Activated CD4-positive, alpha-beta T cell treated with anti-CD3 and anti-CD28 coated beads, Interleukin-2, amount 10 ng/mL, durations not matched to agents 7 days and 5 days (primary cell): ENCODE measurements at places on chromosomes 1 and 21.

DNA sequence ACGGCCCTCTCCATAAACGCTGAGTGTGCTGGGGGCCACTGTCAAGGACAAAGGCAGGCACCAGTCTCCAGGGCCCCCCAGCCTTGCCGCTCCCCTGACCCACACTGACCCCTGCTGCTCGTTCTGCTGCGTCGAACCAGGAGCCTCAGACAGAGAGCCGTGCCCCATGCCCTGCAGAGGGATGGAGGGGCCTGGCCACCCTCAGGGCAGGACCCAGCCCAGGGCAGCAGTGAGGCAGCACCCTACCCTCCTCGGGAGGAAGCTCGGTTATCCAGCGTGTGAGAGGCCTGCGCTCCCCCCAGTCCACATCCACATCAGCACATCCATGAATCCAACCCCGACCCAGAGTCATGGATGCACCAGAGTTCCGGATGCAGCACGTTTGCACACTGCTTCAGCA is 15.1 kb downstream of the WDR4 start:
- no peak overlapping the region for H3K4me3 ChIP-seq
- H3K27ac ChIP-seq = no peak overlapping the region
- peaks cover 15% of the 10 kb centered on the region for H3K4me1 ChIP-seq
- DNase-seq = no peak
- H3K27me3 ChIP-seq = no peaks in the 10 kb centered on the region
- H3K36me3 ChIP-seq = peaks cover 24% of the 10 kb centered on the region

- H3K36me3 ChIP-seq = peaks cover 26% of the 10 kb centered on the region
- no peaks in the 10 kb centered on the region for H3K27me3 ChIP-seq
- H3K4me3 ChIP-seq = peak overlapping the region; percentile 100
- peak overlapping the region; percentile 100 for H3K27ac ChIP-seq
- no peak for DNase-seq
Measured at GRCh38 chr1:70205071-70205433, 327 bp downstream of the LRRC40 start.

DNA sequence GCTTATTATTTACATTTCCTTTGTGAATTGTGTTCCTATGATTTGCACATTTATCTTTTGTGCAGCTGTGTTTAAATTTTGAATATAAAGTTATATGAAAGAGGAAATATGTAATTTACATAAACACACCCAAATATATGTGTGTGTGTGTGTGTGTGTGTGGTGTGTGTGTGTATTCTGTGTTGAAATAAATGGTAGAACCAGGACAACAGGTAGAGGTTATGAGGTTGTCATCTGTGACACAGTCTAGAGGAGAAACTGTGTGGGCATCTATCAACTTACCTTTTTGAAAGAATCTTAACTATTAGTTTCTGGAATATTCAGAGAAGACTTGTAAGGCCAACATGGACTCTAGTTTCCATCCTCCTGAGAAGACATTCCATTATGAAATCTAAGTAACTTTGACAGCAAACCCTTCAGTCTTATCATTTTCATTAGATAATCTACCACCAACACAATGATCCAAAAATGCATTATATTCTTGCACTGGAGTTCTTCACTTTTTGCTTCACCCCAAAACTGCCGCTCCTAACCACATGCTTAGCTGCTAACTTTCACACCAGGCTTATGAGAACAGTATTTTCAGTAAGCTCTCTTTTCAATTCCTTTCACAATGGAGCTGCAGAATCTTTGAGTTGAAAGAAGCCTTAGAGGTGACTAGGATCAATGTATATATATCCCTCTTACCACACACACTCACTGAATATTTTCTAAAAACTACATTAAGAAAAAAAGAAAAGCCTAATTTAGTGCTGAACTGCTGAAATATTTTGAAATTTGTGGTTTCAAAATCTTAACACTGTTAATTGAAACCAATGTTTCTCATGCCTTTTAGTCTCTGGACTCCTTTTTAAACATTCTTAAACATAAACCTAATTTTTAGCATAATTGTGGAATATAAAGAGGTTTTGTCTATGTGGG is 21.8 kb downstream of the PTPRC start:
- H3K27ac ChIP-seq = peak overlapping the region; percentile 48
- H3K4me1 ChIP-seq = peaks cover 76% of the 10 kb centered on the region
- H3K4me3 ChIP-seq = peak overlapping the region; percentile 31
- peak; percentile 42 for DNase-seq

- H3K4me1 ChIP-seq = peaks cover 15% of the 10 kb centered on the region
- H3K36me3 ChIP-seq = no peaks in the 10 kb centered on the region
- H3K4me3 ChIP-seq = no peak overlapping the region
- no peak overlapping the region for H3K27ac ChIP-seq
- H3K27me3 ChIP-seq = peaks cover 23% of the 10 kb centered on the region
Measured at GRCh38 chr1:175287849-175288248, 95.3 kb upstream of the KIAA0040 start.

GRCh38 chr1:203036135-203036534 is 9.8 kb downstream of the PPFIA4 start:
- H3K27me3 ChIP-seq = no peaks in the 10 kb centered on the region
- H3K4me1 ChIP-seq = peaks cover 1% of the 10 kb centered on the region
- no peak for DNase-seq

GRCh38 chr1:77975386-77975785 is 3.5 kb downstream of the FUBP1 start:
- peak overlapping the region; percentile 69 for H3K4me3 ChIP-seq
- H3K4me1 ChIP-seq = peaks cover 40% of the 10 kb centered on the region
- no peaks in the 10 kb centered on the region for H3K27me3 ChIP-seq
- H3K36me3 ChIP-seq = peaks cover 32% of the 10 kb centered on the region

DNA sequence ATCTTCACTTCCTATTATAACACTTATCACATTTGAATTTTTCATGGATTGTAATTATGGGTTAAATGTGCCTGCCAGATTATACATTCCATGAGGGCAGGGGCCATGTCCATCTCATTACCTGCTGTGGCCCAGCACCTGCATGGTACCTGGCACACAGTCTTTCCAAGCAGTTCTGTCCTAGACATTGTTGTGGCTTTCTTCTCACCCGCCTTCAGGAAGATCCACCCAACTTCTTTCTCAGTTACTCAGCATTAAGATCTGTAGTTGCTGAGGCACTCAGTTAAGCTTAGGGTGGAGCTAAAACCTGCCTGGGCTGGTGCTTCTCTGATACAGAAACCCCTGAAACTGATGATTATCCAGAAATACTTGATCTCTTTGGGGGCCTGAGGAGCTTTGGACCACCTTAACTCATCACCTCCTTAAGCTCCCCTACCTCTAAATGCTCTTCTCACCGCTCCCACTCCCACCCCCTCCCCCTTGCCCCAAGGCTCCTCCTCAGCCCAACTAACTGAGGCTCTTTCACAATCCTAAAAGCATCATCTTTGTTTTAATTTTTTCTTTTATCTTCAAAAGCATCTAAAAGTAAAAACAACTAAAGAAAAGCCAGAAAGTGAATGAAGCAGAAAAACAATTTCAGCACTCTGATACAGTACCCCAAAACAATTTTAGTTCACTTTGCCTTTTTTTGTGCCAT is 190.6 kb downstream of the FGGY start:
- H3K27ac ChIP-seq = no peak overlapping the region
- no peak for DNase-seq
- no peaks in the 10 kb centered on the region for H3K36me3 ChIP-seq
- H3K27me3 ChIP-seq = peaks cover 1% of the 10 kb centered on the region

DNA sequence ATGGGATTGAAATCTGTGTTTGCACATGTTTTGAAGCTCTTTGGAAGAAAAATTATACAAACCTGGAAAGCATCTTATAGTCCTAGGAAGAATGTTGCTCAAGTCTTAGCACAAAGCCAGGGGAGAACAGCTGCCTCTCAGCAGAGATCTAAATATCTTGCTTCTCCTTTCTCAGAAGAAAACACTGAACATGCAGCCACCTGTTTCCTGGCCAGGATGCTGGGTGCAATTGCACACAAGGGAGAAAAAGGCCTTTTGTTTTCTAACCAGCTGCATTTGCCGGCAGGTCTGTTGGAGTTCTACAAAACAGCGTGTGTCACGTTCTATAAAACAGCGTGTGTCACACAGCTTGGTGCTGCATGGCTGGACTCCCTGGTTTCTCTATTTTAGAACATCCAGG is 259.6 kb upstream of the PLD5 start:
- no peaks in the 10 kb centered on the region for H3K36me3 ChIP-seq
- no peak overlapping the region for H3K4me3 ChIP-seq
- no peaks in the 10 kb centered on the region for H3K4me1 ChIP-seq
- no peaks in the 10 kb centered on the region for H3K27me3 ChIP-seq
- DNase-seq = no peak
- H3K27ac ChIP-seq = no peak overlapping the region
